ENCODE measurements at places on chromosomes 5 and 9. TPM values are rescaled to one million over a fixed set of nuclear protein-coding genes. Genes with fewer than 3 reads are reported as not detected.

GRCh38 chr9:87733273-87734052 is 7.5 kb downstream of the CTSL start:
- no peak for DNase-seq

WDR31 gene
- 13.8 TPM for total RNA-seq

DNA sequence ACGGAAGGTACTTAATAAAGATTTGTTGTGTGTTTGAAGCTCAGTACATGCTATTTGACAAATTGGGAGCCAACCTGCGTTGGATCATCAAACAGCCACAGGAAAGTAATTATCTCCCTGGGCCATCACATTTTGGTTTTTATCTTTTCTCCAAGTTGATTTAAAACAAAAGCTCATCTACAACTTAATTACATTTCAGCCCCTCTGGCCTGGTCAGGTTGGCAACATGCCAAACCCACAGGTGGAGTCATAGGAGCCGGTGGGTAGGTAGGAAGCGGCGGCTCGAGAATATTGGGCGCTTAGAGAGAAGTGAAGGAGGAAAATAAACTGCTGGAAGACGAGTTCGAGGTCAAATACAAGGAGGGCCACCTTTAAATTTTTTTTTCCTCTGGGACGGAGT is 64.9 kb upstream of the FANCC start:
- no peak for DNase-seq

DNA sequence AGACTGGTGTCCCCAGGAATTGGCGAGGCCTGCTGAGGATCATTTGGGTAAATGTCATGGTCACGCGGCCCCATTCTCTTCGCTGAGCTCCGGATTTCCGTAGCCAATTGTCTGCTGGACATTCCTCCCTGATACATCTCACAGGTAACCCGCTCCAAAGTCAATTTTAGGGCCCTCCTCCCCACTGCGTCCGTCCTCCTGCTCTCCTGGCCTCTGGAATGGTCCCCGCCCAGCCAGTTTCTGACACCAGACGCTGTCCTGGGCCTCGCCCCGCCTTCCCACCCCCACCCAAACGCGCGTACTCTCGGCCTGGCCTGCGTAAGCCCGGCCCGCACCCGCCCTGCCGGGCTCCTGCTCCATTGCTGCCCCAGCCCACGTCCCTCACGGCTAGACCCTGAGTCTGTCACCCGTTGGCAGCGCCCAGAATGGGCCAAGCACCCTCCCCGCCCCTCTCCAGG is 202.0 kb downstream of the AUH start:
- peak; percentile 73 for DNase-seq

DNA sequence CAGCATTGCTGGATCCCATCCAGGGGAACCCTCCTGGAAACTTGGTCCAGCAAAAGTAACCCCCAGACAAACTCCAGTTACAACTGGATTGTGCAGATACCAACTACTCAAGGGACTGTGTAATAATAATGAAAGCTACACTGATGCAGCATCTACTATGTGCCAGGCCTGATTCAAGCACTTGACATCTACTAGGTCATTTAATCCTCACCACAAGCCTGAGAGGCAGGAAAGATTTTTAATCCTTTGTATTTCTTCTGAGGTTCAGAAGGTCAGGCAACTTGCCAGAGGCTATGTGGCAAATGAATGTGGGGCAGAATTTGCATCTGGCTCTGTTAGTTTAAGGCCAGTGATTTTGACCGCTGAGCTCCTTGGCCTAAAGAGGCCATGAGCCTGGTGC is 29.5 kb upstream of the FOXI1 start:
- DNase-seq = no peak

EFNA5 gene
- 25.7 TPM for total RNA-seq

GRCh38 chr5:111755942-111756381 is 1.0 kb downstream of the NREP start:
- DNase-seq = no peak

DNA sequence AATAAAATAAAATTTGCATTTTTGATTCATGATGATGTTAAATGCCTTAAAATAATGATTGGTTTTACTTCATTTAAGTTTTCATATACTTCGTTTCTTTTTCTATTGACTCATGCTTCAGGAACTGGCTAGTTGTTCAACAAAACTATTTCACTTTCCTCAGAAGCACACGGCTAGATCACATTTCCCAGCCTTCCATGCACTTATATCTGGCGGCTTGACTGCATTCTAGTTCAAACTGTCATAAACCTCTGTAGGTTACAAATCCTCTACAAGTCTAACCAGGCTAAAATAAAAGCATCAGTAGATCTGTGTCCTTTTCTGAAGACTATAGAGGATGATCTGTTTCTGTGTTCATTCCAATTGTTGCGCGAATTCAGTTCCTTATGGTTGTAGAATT is 46.3 kb upstream of the CNTLN start:
- no peak for DNase-seq

- DNase-seq = no peak
These were observed 50.5 kb downstream of the ELAVL2 start for GRCh38 chr9:23775549-23775948.

DNA sequence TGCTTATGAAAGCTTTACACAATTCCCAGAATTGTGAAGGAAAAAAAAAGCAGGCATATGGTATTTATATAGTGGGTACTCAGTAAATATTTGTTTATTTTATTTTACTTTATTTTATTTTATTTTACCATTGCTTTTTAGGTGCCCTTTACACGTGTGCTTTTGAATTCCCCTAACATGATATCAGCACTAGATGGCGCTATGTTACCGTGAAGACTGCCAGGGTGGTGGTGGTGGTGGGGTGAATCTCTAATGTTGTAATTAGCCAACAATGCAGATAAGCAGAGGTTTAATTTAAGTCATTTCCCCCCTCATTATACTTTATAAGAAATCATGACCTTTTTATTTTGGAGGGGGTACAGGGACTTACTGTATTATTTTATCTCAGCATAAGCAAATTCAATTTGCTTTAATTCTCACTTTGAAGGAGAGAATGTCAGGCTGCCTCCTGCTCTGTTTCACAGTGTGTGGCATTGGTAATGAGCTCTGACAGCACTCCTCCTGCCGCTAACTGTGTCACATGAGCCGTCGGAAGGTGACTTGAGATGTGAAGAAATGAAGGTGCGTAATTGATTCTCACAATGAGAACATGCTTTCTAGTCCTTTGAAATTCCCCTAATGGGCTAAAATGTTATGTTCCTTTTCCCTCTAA is 165.6 kb downstream of the YTHDC2 start:
- no peak for DNase-seq

GDA gene
- total RNA-seq = 2.9 TPM

- DNase-seq = no peak
These were observed 144.5 kb downstream of the UNC13B start for GRCh38 chr9:35306283-35306682.

GRCh38 chr5:168153876-168154270 is 137.6 kb upstream of the WWC1 start:
- DNase-seq = no peak

- no peak for DNase-seq
These were observed 91.8 kb downstream of the SAXO1 start for GRCh38 chr9:18941060-18941740.

GRCh38 chr9:134570711-134571325 is 70.8 kb upstream of the COL5A1 start:
- DNase-seq = peak; percentile 27

DNA sequence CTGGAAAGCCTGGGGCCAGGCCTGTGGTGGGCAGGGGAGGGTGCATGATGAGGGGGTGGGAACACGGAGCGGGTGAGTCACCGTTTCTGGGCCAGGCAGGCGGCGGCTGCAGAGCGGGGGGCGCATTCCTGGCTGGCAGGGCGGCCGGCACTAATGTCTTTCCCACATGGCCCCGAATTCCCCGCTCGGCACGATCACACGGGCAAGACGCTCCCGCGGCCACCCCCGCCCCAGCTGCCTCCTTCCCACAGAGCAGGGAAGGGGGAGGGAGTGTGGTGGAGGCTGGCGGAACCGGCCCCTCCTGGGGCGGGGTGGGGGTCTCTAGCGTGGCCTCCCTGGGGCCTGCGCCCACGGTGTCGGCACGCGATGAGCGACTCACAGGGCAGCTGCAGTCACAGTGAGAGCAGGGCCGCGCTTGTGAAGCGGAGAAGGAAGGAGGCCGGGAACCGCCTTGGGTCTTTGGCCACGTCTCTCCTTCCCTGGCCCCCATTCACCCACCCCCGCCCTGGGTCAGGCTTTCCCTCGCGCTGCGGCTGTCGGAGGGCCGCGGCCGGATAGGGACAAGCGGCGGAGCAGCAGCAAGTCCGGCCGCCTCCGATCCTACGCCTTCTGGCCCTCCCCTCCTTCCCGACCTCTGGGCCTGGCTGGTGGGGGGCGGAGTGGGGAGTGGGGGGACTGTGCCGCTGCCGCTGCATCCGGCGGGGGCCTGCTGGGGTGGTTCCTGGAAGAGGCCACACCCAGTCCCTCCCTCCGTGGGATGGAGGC is 48.9 kb downstream of the CXXC5 start:
- DNase-seq = peak; percentile 91

DNA sequence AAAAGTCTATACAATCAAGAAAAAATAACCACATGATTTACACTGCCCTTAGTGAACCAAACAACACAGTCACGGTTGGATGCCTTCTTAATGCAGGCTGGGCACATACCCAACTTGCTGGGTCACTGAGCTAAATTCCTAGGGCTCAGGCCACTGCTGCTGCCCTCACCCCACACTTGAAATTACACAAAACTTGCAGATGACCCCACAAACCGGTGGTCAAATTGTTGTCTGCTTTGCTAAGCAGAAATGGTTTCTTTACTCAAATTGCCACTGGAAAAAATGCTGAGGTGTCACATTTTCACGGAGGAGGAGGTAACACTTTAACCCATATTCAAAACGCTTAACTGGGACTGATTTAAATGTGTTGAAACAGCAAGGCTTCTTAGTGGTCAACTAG is 62.4 kb downstream of the HMHB1 start:
- no peak for DNase-seq

CCNB1 gene
- total RNA-seq = 2.5 TPM

NFIL3 gene
- 19.9 TPM for total RNA-seq

MTMR12 gene
- 14.6 TPM for total RNA-seq

DNA sequence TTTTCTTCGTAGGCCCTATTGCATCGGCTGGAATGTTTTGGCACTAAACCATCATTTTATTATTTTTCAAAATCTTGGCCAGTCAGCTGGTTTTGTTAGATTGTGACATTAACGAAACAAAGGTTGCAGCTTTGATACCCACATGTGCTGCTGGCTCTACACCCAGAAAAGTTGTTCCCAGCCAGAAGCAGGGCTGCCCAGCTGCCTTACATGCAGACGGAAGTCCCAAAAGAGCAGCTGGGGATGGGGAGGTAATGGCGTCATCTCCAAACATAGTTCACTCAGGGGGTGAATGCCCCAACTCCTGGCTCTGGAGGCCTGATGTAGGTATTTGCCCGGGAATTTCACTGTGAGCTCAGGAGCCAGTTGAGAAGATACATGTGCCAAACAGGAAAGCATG is 23.3 kb downstream of the TMEM171 start:
- DNase-seq = no peak

GRCh38 chr5:69024241-69024651 is 69.6 kb upstream of the SLC30A5 start:
- DNase-seq = no peak

GRCh38 chr5:154449786-154450185 is 4.0 kb downstream of the SAP30L start:
- no peak for DNase-seq

DNA sequence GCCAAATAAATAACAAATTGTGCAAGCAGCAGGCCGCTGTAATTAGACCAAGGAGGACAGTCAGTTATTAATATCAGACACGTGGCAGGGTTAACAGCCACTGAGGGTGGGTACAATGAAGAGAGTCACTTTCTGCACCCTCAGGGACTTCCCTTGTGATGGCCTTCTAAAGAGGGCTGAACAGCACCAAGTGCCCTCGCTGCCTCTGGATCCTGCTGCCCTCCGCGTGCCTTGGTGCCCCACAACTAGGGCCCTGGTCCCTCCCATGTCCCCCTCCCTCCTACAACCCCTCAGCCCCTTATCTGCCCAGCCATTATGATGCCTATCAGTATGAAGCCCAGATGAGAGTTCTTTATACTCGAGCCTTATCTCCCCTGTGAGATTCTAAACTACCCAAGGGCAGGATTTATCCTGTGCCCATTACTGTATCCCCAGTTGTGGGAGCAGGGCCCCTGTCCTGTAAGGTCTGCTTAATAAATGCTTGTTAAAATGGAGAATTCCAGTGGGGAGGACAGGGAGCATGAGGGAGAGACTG is 37.3 kb downstream of the PCDH1 start:
- no peak for DNase-seq

- no peak for DNase-seq
These were observed 6.5 kb upstream of the NEK6 start for GRCh38 chr9:124251204-124251603.

SPATA6L gene
- total RNA-seq = 0.35 TPM

TMC1 gene
- total RNA-seq = not detected

ZDHHC11 gene
- 55.6 TPM for total RNA-seq

RNF20 gene
- 40.9 TPM for total RNA-seq

DNA sequence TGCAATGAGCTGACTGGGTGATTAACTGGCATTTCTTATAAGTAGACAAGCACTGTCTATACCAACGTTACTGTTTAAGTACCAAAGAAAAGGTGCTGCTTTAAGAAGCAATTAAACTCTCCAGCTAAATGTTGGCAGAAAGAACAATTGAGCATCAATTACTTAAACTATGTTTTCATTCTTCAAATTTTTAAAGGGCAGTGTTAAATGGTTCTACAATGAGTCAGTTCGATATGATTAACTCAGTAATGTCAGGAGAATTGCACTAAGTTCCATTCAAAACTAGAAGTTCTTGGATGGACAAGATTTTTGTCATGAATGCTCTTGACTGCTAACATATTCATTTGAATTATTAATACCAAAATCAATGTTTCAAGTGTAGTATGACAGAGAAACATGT is 593.7 kb downstream of the DNAH5 start:
- no peak for DNase-seq

PROB1 gene
- total RNA-seq = 50.3 TPM

PCDHGB2 gene
- 9.2 TPM for total RNA-seq

- DNase-seq = peak; percentile 90
These were observed 87.1 kb downstream of the PDE6A start for GRCh38 chr5:149857499-149857898.

C8G gene
- total RNA-seq = 1.1 TPM

GDF9 gene
- total RNA-seq = 0.16 TPM

DNA sequence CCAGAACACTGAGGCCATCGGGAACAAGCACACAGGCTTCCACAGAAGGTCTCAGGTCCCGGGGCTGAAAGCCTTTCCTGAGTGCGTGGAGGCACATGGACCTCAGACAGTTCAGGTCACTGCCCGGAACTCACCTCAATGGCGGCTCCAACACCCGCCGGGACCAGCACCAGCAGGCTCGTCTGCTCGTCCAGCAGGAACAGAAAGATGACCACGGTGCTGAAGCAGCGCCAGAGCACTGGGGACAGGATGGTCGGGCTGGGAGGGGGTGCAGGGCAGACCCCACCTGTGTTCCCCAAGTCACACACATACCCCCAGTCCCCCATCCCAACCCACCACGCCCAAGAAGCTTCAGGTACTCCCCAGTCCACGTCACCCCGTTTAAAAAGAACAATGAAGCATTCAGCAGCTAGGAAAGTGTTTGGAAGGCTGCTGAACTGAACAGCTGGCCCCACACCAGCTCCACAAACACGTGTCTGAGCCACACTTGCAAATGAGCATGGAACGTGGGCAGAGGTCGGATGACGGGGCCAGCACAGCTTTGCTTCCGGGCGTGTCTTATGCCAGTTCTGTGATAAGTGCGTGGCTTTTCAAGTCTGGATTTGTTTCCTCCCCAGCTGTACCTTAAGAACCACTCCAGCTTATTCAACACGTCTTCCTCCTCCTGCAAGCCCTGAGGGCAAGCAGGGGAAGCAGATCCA is 14.6 kb downstream of the CLPTM1L start:
- no peak for DNase-seq

GRCh38 chr9:23255346-23255745 is 570.7 kb downstream of the ELAVL2 start:
- DNase-seq = no peak

Measured in Right ventricle myocardium superior (tissue), 1 donor.